Activated effector memory CD4-positive, alpha-beta T cell treated with Interleukin-2 at 50 U/mL for 16 hours (primary cell): ENCODE measurements at places on chromosomes 11 and 22.

DNA sequence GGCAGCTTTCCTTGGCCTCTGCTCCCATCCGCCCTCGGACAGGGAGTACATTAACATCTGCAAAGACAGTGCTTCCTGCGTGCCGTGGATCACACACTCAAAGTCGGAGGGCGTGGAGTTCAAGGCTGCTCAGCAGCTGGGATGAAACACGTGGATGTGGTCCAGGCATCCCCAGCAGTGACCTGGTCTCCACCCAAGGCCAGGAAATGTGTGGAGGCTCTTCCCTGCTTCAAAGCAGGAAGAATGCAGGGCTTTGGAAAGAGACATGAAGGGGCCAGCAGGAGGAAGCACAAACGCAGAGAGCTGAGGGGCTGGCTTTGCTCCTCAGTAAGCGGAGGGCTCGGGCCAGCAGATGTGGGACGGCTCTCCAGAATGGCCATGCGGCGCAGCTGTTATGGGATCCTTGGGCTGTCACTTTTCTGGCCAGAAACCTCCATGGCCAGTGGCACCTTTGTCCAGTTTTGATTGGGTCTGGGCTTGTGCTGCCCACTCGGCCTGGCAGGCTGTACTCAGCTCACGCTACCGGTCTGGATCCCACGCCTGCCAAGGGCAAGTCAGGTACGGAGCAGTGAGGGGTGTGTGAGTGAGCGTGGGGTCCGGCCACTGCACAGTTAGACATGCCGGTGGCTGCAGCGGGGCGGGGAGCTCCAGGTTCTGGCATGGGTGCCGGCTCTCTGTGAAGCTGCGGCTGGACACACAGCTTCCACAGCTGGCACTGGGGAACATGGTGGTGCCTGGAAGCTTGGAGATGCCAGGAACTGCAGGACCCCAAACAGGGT is 438.0 kb downstream of the TBC1D22A start:
- no peak for DNase-seq

DNA sequence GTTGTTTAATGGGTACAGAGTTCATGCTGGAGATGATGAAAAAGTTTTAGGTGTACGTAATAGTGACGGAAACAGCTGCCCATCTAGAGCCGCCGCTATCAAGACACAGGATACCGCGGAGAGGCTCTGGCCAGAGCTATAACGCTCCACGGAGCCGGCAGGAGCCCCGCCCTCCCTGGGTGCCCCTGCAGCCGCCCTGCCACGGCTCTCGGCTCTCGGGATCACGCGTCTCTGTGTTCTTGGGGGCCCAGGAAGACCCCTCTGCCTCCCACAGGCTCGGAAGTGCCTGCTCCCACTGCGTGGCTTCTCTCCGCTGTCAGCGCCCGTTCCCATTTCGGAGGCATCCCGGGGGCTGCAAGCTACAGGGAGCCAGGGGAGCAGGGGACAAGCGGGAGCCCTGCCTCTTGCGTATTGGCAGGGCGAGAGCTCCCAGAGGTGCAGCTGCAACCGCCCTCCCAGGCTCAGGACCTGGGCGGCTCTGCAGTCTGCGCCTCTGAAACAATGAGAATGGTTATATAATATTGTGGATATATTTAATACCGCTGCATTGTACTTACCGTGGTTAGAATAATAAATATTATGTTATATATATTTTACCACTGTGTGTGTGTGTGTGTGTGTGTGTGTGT is 13.7 kb downstream of the GLYATL2 start:
- DNase-seq, result no peak

- DNase-seq, result no peak
These were observed 10.3 kb downstream of the SRSF8 start for GRCh38 chr11:95076981-95077380.

GRCh38 chr22:49238181-49239141 is 589.2 kb downstream of the BRD1 start:
- no peak for DNase-seq

DNA sequence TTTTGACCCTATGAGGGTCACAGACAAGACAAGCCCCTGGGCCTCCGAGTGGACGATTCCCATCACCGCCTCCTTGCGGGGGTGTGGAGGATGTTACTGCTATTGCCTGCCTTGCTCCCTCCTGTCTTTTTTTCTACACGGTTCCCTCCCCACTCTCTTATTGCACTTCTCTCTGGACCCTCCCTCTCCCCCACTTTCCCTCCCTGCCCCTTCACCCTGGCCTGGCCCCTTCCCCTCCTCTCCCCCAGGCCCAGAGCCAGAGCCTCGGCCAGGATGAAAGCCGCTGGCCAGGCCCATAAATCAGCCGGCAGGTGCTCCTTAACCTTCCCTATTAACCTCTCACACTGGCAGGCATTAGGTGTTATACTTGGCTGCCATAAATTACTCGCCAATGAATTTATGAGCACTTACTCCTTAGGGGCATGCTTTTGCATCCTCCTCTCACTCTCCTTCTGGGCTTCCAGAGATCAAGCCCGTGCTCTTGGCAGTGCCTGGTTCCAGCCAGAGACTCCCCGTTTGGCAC is 18.3 kb upstream of the ALX4 start:
- DNase-seq, result no peak

- no peak for DNase-seq
These were observed 27.8 kb upstream of the ROBO3 start for GRCh38 chr11:124837491-124837856.

DNA sequence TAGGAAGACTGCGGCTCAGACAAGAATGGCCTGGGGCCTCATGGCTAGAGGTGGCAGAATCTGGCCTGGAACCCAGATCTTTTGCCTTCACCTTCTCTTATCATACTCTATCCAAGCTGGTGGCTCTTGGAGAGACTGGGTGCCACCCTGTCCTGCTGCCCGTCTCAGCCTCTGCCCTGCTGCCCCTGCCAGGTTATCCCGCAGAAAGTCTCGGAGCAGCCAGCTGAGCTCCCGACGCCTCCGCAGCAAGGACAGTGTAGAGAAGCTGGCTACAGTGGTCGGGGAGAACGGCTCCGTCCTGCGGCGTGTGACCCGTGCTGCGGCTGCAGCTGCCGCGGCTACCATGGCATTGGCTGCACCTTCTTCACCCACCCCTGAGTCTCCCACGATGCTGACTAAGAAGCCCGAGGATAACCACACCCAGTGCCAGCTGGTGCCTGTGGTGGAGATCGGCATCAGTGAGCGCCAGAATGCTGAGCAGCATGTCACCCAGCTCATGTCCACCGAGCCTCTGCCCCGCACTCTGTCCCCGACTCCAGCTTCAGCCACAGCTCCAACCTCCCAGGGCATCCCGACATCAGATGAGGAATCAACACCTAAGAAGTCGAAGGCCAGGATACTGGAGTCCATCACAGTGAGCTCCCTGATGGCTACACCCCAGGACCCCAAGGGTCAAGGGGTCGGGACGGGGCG is 5.9 kb downstream of the INCENP start:
- DNase-seq, result no peak

- no peak for DNase-seq
These were observed 336.0 kb downstream of the SHANK2 start for GRCh38 chr11:70916351-70916750.

DNA sequence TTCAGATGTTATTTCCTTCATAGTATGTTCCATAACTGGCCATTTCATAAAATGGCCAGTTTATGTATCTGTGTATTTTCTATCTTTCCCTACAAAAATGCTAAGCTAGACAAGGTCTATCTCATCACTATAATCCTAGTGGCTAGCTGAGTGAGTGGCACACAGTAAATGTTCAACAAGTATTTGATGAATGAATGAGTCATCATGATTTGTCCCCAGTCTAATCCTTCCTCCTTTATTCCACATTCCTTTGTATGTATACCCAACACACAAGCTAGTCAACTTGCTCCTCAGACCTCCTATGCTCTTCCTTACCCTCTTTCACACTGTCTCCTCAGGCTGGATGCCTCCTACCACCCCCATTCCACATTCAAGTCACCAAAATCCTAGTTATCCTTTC is 12.5 kb downstream of the APLNR start:
- DNase-seq, result no peak

DNA sequence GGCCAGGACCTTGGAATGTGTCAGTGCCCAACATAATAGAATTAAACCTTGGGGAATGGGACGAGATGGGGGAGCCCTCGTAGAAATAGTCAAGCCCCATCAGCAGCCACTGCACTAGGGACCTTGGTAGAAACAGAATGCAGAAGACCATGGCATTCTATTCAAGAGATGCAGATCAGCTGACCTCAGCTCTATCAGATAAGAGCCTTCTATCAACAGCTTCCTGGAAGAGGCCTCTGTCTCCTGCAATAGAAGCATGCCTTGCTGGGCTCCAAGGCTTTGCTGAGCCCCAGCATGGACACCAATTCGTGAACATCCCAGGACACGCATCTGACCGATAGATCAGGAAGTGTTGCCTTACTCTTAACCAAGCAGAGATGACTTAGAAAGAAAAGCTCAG is 27.5 kb upstream of the FLI1 start:
- no peak for DNase-seq

GRCh38 chr11:97019754-97020153 is 629.9 kb downstream of the JRKL start:
- DNase-seq, result no peak

- no peak for DNase-seq
These were observed 292.2 kb downstream of the ST3GAL4 start for GRCh38 chr11:126647735-126648134.

DNA sequence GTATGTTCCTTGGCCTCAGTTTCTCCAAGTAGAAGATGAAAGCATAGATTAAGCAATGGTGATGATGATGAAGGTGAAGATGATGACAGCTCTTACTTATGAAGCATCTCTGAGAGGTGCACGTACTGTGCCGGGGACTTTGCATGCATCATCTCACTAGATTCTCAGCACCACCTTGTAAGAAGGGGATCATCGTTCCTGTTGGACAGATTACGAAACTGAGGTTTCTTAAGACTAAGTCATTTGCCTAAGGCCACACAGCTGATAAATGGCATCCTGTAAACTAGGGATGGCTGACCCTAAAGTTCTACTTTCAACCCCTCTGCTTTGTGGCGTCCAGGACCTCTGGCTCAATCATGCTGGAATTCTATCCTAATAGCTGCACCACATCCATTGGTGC is 8.7 kb downstream of the MS4A15 start:
- no peak for DNase-seq

DNA sequence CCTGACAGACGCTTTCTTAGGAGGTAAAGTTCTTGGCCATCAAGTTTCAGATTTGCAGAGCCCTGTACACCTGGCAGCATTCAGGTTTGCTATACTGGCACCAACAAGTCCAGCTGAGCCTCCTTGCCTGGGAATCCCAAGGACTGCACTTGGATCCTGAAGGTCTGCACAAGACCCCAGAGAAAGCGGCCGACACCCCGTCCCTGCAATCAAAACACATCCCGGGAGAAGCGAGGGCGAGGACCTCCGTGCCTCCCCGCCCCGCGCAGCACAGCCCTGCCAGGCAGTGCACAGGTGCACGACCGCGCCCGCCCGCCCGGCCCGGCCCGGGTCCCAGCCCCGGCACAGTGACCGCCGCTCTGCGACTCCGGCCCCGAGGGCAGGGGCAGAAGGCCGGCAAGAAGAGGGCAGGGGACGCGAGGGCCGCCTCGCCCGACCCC is 559 bp downstream of the MRTFA start:
- DNase-seq, result no peak

GRCh38 chr11:123487157-123487744 is 57.2 kb downstream of the GRAMD1B start:
- DNase-seq, result no peak

DNA sequence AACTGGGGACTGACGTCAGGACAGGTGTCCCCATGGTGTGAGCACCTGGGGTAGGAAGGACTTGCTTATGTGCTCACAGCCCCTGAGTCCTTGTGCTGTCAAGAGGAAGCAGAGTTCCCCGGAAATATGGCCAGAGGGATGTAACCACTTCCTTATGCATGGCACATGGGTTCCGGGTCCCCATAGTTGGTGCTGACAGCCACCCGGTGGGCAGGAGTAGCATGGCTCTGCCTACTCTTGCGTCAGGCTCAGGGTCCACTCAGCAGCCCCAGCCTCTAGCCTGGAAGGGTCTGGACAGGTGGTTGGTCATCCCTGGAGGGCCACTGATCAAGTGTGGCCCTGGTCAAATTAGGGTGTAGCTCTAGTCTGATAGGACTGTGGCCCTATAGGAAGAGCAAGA is 42.8 kb upstream of the CCND1 start:
- no peak for DNase-seq

GRCh38 chr11:65421794-65422632 is 585 bp upstream of the NEAT1 start:
- peak; percentile 83 for DNase-seq

GRCh38 chr11:105137286-105137685 is 2.3 kb downstream of the CARD18 start:
- no peak for DNase-seq

- DNase-seq, result no peak
These were observed 4.0 kb upstream of the SCUBE2 start for GRCh38 chr11:9095421-9095820.

GRCh38 chr11:130212431-130212961 is 52.9 kb downstream of the ST14 start:
- no peak for DNase-seq

DNA sequence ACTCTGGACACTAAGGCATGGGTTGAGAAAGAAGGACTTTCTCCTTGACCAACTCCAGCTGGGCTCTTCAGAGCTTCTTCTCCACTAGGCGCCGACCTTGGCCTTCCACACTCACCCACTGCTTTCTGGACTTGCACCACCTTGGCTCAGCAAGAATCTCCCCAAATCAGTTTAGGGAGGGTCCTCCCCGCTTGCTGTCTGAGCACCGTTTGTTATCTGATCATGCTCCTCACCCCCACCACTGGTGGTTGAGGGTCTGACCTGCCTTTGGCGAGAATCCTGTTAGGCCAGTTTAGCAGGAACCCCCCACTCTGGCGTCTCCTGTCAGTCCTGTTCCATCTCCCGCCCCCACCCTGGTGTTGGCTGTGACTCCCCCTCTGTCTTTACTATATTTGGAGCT is 10.4 kb downstream of the APOL2 start:
- DNase-seq, result no peak

DNA sequence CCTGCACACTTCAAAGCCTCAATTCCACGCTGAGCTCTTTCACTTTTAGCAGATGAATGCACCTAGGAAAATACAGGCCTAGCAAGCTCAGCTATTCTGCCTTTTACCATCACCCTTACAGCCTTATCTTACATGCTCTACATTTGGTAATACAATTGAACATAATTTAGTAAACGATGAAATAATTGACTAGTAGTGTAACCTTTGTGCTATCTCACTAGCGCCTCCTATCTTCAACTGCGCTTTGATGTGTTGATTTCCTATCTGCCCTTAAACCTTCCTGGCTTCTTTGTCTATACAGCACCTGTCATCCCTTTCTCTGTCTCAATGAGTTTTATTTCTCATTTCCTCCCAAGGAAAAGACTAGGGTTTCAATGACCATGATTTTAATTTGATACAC is 149.7 kb downstream of the LRRC4C start:
- DNase-seq, result no peak

GRCh38 chr11:60265373-60266214 is 14.9 kb upstream of the MS4A4A start:
- DNase-seq, result no peak

GRCh38 chr22:22924369-22925145 is 36.9 kb downstream of the IGLL5 start:
- no peak for DNase-seq

- no peak for DNase-seq
These were observed 188.6 kb downstream of the CWF19L2 start for GRCh38 chr11:107268977-107269376.

- no peak for DNase-seq
These were observed 35.2 kb downstream of the FAT3 start for GRCh38 chr11:92259861-92260260.

- no peak for DNase-seq
These were observed 54.4 kb downstream of the TMEM135 start for GRCh38 chr11:87092159-87092558.

GRCh38 chr11:69352715-69353319 is 58.9 kb downstream of the MYEOV start:
- DNase-seq, result no peak
